ENCODE measurements at places on chromosomes 11 and 22.
A peak's percentile ranks its signal among the peaks of the same experiment; 100 is the strongest.

DNA sequence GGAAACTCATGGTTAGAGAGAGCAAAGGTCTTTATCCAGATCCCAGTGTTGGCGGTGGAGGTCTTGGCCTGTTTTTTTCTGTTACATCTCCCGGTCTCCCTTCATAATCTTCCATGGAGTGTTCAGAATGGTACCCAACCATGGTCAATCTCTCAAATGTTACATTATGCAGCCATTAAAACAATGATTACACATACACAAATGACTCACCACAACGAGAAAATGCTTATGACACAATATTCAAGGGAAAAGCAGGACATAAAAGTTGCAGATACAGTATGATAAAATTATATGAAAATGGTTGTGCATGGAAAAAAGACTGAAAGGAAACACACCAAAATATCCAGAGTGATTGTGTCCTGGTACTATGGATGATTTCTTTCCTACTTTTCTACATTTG lies 17.8 kb upstream of the CSNK1E start:
- DNase-seq, result no peak

DNA sequence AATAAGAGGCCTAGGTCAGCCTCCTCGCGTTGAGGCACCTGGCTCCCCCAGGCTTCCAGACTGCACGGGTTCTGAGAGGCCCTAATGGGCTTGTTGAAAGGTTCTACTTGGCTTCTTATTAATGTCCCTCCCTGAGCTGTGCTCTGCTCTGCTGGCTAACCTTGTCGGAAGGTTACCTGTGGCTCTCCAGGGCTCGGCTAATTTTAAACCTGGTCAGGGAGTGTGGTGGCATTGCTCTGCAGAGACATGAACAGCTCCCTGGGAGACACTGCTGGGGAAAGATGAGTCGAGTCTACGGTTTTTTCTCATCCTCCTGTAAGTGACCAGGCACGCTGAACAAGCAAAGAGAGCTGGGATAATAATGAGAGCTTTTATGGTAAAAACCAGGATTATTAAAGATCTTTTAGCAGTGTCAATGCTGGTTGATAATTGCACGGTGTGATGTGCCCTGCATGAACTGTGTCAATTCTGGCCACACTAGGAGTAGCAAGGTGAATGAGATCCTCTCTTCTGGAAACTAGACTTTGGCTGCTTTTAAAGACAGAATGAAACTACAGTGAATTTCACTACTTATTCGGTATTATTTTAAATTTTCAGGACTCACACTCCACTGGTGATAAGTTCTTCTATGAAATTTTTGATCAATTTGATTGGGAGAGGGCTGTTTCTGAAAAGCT lies 70.7 kb downstream of the TEAD1 start:
- no peak for DNase-seq

GRCh38 chr11:73147771-73148681 lies 5.9 kb upstream of the FCHSD2 start:
- peak; percentile 31 for DNase-seq

GRCh38 chr22:41530890-41531714 lies 13.2 kb downstream of the POLR3H start:
- DNase-seq, result no peak

GRCh38 chr11:34594603-34595002 lies 26.3 kb upstream of the EHF start:
- no peak for DNase-seq

DNA sequence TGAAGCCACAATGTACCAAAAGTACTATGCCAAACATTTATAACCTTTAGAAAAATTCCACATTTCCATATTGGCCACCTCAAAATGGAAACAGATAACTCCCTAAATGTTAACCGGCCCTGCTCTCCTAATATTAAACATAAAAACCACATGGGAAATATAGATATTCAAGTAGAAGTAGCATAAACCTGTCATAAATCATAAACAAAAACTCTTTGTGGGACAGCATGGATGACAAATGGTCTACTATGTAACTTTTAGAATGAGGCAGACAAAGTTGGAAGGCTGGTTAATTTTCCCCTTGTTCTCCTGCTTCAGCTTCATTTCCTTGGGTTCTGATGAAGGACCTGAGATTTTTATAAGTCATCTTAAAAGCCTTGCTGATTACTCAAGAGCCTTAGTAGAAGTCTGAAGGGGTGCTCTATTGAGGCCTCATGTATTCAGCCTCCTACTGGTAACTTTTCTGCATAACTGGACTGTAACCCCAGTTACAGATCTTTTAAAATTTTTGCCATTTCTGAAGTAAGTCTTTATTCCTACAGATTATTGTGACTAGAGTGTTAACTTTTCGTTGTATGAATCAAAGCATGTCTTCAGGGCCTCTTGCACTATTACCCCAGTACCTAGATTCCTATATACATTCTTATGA lies 116.4 kb downstream of the STIM1 start:
- DNase-seq, result no peak

- DNase-seq, result no peak
These were observed 50.9 kb upstream of the RRAS2 start for GRCh38 chr11:14409891-14410290.

DNA sequence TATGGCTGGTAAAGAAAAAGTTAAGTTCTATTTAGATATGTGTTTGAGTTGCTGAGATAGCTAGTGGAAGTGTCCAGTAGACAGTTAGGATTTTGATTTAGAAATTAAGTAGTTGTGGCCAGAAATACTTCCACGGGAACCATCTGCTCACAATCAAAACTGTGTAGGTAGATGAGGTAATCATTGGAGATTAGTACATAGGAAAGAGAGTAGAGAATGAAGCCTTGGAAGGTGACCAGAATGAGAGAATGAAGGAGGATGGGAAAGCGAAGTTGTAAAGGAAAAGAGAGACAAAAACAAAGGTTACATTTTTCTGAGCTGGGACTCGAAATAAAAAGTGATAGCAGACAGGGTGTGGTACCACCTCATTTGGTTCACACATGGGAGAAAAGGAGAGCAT lies 296.9 kb upstream of the SORL1-AS1 start:
- no peak for DNase-seq

GRCh38 chr11:48116437-48117228 lies 100.0 kb upstream of the OR4B1 start:
- no peak for DNase-seq

DNA sequence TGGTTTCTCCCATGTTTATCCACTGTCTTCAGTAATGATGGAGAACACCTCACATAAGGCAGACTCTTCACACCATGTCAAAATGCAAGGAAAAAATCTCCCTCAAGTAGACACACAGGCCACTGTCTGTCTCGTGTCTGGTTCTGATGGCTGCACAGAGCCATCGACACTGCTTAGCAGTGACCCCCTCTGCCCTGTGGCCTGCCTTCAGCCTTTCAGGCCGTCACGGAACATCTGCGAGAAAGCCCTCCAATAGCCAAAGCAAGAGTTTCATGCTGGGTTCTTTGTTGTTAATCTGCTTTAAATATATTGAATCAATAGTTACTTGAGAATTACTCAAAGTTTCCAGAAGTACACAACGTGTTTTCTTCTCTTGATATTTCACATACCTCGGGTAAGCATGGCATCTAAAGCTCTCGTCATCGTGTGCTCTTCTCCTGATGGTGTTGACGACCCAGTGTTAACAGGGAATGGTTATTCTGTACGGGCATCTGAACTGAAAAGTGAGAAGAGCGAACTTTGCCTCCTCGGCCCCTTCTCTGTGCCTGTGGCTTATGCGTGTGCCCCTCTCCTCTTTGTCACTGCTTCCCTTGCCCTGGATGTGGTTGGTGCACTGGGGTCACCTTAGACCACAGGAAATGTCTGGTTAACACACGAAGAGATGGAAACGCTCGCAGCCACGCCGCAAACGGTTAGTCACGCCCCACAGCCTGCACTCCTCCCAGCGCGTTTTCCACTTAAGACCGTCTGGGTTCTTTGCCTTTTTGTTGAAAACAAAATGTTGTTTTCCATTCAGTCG lies 33.4 kb upstream of the CTTN start:
- no peak for DNase-seq

DNA sequence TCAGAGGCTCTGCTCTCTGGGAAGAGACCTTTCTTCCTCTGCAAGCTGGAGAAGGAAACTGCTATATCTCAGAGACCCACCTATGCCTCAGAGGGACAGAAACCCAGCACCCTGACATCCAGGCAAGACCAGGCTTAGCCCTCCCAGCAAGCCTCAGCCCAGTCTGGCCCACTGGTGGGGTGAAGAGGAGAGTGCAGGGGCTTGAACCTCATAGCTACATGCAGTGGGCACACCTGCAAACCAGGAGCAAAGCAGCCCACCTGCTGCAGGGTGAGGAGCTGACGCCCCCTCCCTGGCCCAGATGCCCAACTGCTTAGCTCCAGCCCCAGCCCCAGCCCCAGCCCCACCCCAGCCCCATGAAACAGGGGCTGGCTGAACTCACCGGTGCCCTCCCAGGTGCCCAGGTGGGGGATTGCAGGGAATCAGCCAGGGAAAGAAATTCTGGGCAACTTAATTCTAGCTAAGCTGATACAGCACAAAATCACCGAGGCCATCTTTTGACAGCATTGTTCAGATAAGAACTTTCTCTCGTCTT lies 246.8 kb downstream of the BUD13 start:
- DNase-seq, result no peak

GRCh38 chr11:67466962-67467771 lies 1.9 kb downstream of the TMEM134 start:
- no peak for DNase-seq

GRCh38 chr22:38733329-38733723 lies 22.5 kb downstream of the SUN2 start:
- peak; percentile 43 for DNase-seq

DNA sequence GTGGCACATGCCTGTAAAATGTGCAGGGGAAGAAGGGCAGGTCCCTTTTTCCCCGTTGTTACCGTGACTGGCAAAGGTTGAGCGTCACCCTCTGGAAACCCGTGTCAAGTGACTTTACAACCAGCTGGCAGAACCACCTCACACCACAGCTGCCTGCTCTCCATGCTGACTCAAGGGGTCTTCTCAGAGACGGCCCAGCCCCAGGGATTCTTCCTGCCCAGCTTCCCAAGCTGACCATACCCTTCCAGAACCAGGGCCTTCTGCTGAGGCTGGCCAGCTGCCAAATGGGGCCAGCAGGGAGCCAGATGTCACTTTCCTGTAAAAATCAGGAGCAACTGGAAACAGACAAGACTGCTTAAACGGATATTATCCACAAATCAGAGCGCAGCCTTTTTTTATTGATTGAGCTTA lies 6.3 kb downstream of the PC start:
- no peak for DNase-seq

DNA sequence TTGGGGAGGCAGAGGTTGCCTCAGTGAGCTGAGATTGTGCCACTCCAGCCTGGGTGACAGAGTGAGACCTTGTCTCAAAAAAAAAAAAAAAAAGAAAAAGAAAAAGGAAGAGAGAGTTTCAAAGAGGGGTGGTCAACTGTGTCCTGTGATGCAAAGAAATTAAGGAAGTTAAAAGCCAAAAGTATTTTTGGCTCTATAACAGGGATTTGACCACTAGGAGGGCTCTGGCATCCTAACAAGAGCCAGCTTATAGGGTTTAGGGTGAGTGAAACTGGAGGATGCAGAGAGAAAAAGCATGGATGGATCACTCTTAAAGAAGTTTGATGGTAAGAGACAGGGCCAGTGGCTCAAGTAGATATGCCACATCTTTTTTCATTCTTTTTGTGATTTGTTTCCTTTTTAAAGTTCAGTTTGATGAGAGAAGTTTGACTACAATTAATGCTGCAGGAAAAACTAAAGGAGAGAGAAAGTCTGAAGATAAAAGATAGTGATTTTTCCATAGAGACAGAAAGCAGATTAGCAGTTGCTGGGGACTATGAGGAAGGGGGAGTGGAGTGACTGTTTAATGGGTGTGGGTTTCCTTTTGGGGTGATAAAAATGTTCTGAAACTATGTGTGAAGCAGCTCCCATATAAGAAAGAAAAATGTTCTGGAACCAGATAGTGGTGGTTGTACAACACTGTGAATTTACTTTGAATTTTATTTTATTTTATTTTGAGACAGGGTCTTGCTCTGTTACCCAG lies 11.1 kb upstream of the MICAL2 start:
- no peak for DNase-seq

DNA sequence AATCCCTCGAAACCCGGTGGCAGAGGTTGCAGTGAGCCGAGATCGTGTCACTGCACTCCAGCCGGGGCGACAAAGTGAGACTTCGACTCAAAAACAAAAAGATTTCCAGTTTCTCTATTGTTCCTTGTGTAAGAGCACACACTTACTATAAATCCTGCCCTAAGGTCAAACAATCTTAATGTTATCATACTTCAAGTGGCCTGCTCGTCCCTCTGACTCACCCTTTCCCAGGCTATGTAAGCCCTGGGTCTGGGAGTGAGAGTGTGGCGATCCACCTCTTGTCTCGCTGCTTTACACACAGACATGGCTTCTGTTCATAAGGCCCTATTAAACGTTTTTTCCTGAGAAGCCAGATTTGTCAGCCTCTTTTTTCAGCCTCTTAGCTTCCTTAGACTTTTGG lies 24.4 kb upstream of the A4GALT start:
- DNase-seq, result no peak

- no peak for DNase-seq
These were observed 109.6 kb downstream of the WT1 start for GRCh38 chr11:32325725-32326124.

DNA sequence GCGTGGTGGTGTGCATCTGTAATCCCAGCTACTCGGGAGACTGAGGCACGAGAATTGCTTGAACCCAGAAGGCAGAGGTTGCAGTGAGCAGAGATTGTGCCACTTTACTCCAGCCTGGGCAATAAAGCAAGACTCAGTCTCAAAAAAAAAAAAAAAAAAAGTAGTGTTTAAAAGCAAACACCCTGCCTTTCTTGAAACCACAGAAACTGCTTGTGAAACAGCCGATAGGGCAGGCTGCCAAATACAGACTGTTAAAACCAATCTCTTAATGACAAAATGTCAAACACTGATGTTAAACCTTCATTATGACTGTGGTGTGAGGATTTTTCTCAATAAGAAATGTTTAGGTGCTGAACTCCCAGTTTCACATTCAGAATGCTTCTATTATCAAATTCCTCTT lies 27.3 kb downstream of the MARK2 start:
- no peak for DNase-seq

- no peak for DNase-seq
These were observed 299.0 kb upstream of the CADM1 start for GRCh38 chr11:115803073-115803740.

GRCh38 chr11:33329705-33330329 lies 72.6 kb downstream of the HIPK3 start:
- DNase-seq, result no peak

DNA sequence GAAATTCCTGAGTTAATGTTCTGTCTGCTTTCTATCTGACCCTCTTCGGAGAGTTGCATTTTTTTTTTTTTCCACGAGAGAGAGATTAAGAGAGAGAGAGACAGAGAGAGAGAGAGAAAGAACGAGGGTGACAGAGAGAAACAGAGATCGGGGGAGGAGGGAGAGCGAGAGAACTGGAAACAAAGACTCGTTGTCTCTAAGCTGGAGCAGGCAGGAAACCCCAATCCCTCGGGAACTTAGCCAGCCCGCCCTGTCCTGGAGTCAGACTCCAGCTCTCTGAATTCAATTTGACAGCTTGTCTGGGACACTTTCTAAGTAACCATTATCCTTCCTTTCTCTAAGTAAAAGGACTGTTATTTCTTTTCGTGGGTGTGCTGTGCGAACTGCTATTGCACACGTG lies 76.9 kb downstream of the KCNJ1 start:
- DNase-seq, result peak; percentile 88

DNA sequence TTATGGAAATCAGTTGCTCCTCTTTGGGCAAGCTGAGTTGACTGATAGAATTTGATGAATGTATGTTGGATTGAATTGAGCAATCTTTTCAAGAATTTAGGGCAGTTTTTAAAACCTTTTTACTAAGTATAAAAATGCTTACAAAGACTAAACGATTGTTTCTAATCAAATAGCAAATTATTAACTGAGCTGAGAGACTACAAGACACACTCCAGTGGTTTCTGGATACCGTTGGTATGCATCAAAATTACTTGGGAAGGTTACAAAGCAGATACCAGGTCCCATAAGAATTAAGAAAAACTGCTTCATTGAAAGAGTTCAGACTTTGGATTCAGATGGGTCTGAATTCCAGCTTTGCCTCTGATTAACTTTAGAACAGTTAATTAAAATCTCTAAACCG lies 721.4 kb downstream of the FAM181B start:
- DNase-seq, result no peak
